ENCODE measurements at places on chromosomes 16 and 17. TPM values are rescaled to one million over a fixed set of nuclear protein-coding genes. Genes with fewer than 3 reads are reported as not detected.

- no peak overlapping the region for H3K27ac ChIP-seq
- peak; percentile 65 for DNase-seq
- no peaks in the 10 kb centered on the region for H3K36me3 ChIP-seq
Measured at GRCh38 chr16:53372992-53373871, 61.0 kb upstream of the RBL2 start.

- no peak overlapping the region for H3K4me3 ChIP-seq
- peaks cover 8% of the 10 kb centered on the region for H3K4me1 ChIP-seq
- peaks cover 57% of the 10 kb centered on the region for H3K36me3 ChIP-seq
- H3K27me3 ChIP-seq = no peaks in the 10 kb centered on the region
Measured at GRCh38 chr16:4865231-4865860, 18.1 kb downstream of the UBN1 start.

- H3K36me3 ChIP-seq = no peaks in the 10 kb centered on the region
- H3K27me3 ChIP-seq = peaks cover 25% of the 10 kb centered on the region
- H3K4me3 ChIP-seq = no peak overlapping the region
- H3K4me1 ChIP-seq = no peaks in the 10 kb centered on the region
- DNase-seq = peak; percentile 68
Measured at GRCh38 chr17:36463916-36464764, 22.3 kb upstream of the ZNHIT3 start.

DNA sequence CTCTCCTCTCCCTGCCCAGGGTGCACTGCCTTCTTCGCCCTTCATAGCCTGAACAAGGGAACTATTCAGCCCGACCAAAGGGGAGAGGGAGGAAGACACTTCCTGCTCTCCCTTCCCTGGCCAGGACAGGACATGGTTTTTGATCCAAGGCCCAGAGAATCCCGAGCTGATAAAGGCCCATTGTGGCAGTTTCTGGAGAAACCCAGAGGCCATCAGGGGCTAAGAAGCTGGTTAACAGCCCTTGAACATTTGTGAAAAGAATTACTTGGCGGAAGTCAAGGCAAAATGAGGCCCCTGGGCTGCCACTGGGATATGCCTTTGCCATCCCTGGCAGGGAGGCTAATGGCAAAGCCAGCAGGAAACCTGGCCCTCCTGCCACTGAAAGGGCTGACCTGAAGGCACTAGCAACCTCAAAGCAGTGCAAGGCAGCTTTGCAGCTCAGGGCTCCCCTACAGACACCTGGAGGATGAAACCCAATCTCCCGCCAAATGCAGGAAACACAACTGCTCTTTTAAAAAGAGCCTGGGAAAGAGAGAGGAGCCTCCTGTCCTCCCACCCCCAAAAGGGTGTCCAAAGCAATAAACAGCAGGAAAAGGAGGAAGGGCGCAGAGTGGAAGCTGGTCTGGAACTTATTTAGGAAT is 12.6 kb downstream of the PHB1 start:
- no peak overlapping the region for H3K4me3 ChIP-seq
- peaks cover 47% of the 10 kb centered on the region for H3K36me3 ChIP-seq
- H3K27ac ChIP-seq = no peak overlapping the region
- peaks cover 8% of the 10 kb centered on the region for H3K4me1 ChIP-seq
- DNase-seq = no peak
- peaks cover 6% of the 10 kb centered on the region for H3K27me3 ChIP-seq

SHISA9 gene
- total RNA-seq = not detected

EIF5A gene
- total RNA-seq = 1,199 TPM
